Astrocyte of the spinal cord (primary cell): ENCODE measurements at places on chromosomes 11 and 22.
A peak's percentile ranks its signal among the peaks of the same experiment; 100 is the strongest.

DNA sequence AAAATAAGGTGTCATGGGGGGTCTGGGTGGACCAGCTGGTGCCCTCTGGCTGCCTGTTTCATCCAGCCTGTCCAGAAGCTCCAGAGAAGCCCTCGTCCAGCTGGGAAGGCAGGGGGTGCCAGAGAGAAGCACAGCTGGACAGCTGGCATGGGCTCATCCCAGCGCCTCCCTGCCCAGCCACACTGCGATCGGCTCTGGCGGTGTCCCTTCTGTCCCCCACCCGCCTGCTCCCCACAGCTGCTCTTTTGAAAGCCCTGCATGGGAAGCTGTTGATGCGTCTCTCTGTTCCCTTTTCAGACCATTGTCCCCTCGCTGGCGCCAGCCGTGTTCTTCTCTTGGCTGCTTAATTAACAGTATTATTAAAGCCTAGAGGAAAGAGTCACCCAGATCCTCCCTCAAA, 86.5 kb downstream of the MN1 start:
- no peak for DNase-seq

DNA sequence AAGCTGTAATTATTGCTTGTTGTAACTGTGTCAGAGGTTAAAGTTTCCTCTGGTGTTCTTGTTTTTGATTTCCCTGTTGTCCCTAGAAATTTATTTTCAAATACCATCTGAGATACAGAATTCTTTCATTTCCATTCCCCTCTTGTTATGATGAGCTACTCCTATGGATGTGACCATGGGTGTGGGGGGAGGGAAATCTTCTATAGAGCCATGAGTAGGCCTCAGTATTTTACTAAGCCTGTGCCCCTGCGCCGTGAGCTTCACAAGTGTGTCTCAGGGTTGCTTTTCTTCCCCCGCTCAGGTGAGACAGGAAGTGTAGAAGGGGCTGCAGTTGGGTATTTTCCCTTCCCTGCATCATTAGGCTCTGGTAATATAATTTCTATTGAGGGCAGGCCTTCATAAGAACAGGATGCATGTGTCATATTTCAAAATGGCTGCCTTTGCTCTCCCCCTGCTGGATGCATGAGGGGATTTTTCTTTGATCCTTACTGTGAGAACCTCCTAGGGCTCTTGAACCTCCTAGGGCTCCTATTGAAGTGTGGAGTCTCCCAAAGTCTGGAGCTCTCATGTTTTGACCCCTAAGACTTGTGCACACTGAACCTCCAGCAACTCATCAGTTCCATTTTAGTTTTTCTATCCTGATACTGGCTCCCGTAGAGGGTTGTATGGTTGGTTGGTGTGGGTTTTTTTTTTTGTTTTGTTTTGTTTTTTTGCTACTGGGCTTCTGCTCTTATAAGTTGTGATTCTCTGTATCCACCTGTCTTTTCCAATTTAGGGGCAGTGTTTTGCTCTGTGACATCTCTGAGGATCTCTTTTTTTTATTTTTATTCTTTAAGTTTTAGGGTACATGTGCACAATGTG, 658.2 kb downstream of the NTM start:
- peak; percentile 63 for DNase-seq

GRCh38 chr22:19972251-19972650, 30.6 kb upstream of the TXNRD2 start:
- no peak for DNase-seq

GRCh38 chr22:43066844-43067385, 22.3 kb downstream of the TTLL1 start:
- DNase-seq: peak; percentile 71

- no peak for DNase-seq
Measured at GRCh38 chr11:105870516-105871113, 151.4 kb downstream of the MSANTD4 start.

DNA sequence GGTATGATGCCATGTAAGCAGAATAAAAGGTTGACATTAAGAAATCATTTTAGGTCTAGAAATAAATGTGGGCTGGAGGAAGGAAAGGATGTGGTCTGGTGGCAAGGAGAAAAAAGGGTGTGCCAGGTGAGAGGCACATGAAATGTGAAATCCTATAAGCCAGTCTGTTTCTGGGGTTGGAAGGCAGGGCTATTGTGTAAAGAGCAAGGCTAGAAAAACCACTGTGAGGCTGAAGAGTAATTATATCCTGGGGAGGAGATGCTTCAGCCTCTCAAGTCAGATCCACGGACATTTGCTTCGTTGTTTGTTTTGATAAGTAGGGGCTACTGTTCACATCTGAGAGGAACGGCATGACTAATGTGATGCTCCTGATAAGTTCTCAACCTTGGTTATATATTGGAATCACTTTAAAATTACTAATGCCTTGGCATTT, 77.5 kb upstream of the CTSC start:
- peak; percentile 27 for DNase-seq

- DNase-seq: no peak
Measured at GRCh38 chr22:24138649-24139420, 42.5 kb upstream of the SUSD2 start.

DNA sequence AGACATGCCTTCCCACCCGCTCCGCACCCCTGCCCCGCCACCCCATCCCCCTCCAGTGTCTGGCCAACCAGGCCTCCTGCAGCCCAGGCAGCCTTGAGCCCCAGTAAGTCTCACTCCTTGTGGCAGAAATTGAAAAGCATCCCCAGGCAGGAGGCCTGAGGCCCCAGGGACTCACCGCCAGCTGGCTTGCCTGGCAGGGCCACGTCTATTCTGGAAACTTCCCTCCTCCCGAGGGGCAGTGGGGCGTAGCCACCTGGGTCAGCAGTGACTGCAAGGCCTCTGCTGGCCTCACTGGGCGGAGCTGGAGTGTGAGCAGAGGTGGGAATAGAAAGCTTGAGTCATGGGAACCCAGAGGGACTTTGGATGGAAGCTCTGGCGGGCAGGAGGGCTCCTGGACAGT, 26.3 kb downstream of the ANO1 start:
- no peak for DNase-seq

DNA sequence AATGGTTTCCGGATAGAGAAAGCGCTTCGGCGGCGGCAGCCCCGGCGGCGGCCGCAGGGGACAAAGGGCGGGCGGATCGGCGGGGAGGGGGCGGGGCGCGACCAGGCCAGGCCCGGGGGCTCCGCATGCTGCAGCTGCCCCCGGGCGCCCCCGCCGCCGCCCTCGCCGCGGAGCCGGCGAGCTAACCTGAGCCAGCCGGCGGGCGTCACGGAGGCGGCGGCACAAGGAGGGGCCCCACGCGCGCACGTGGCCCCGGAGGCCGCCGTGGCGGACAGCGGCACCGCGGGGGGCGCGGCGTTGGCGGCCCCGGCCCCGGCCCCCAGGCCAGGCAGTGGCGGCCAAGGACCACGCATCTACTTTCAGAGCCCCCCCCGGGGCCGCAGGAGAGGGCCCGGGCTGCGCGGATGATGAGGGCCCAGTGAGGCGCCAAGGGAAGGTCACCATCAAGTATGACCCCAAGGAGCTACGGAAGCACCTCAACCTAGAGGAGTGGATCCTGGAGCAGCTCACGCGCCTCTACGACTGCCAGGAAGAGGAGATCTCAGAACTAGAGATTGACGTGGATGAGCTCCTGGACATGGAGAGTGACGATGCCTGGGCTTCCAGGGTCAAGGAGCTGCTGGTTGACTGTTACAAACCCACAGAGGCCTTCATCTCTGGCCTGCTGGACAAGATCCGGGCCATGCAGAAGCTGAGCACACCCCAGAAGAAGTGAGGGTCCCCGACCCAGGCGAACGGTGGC, 15.7 kb downstream of the PIK3IP1 start:
- no peak for DNase-seq

DNA sequence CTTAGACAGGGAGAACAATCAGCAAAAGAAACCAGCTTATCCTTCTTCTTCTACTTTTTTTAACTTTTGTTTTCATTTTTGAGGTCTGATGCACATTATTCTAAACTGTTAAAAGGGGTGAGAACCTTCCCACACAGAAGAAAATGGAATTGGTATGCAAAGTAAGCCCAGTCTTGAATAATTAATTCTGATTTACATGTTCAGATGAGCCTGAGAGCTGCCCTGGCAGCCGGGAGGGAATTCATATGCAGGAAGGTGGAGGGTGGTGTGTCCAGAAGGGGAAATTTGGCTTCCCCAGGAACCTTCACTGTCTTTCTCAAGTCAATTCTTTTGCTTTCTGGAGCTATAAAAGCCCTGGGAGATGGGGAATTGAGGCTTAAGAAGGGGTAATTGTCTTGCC, 181.0 kb downstream of the INSC start:
- DNase-seq: no peak

DNA sequence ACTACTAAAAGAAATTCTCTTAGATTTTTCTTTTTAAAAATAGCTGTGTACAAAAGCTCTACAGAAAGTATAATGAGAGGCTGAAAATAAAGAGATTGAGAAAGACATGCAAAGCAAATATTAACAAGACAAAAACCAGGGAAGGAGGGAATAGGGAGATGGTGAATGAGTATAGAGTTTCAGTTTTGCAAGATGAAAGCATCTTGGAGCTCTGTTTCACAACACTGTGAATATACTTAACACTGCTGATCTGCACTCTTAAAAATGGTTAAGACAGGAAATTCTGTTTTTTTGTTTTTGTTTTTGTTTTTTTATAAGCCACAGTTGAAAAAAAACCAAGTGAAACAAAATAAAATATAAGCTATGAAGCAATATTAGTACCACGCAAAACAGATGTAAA, 5.5 kb downstream of the TMEM218 start:
- DNase-seq: no peak

- DNase-seq: peak; percentile 31
Measured at GRCh38 chr22:19991645-19992451, 24.8 kb downstream of the ARVCF start.

DNA sequence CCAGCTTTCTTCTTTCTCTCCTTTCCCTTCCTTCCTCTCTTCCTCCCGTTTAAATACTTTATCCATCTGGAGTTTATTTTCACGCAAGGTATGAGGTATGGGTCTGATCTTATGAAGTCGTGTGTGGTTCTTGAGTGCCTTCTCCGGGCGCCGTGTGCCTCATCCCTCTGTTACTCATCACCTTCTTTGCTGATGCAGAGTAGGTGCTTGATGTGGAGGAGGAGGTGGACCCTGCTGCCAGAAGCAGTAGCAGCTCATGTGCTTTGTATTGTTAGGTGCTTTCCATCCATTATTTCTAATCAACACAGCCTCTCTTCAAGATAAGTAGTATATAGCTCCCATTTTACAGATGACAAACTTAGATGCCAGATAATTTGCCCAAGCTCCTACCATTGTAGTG, 47.0 kb downstream of the TNRC6B start:
- DNase-seq: no peak

GRCh38 chr22:47191671-47192650, 429.5 kb downstream of the TBC1D22A start:
- DNase-seq: no peak
